NCI-H2081 treated with DMSO at 0.1 percent for 48 hours (cell line): ENCODE measurements at places on chromosomes 13 and 19.

GRCh38 chr13:101841698-101842097, 389.2 kb downstream of the ITGBL1 start:
- DNase-seq, result no peak

DNA sequence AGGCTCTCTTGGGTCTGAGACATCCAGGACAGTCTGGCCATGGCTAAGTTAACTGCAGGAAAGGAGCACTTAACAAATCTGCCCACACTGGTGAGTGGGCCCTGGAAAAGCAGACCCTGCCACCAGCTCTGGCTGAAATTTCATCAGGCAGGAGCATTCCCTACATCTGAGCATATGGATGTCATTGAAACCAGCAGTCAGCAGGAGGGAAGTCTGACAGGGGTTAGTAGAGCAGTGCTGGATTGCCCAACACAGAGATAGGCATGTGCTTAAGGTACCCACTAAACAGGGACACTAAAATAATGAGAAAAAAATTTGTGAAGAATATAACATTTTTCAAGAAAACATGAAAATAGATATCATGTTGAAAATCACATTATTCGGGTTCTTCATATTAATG, 13.6 kb upstream of the ACOD1 start:
- DNase-seq, result no peak

GRCh38 chr13:25469169-25469525, 97.4 kb downstream of the ATP8A2 start:
- no peak for DNase-seq

- DNase-seq, result no peak
Observed at GRCh38 chr19:41321600-41322270, 11.8 kb downstream of the CCDC97 start.

GRCh38 chr19:47699360-47699917, 13.8 kb upstream of the EHD2 start:
- DNase-seq, result no peak

DNA sequence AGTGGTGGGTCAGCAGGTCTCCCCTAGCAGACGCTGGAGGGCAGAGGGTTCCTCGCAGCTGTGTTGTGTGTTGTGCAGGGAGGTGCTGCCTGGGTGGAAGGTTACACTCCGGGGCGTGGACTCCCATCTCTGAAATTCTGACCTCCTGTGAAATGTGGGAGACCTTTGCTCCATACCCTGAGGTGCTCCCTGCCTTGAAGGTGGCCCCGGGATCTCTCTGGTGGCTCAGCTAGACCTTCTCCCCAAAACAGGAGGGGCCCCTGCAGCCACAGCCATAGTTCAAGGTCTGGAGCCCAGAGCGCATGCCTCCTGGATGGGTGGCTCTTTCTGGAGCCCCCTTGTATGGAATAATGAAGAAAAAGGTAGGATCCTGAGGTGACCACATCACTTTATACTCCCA, 70.2 kb downstream of the SOX1 start:
- no peak for DNase-seq

DNA sequence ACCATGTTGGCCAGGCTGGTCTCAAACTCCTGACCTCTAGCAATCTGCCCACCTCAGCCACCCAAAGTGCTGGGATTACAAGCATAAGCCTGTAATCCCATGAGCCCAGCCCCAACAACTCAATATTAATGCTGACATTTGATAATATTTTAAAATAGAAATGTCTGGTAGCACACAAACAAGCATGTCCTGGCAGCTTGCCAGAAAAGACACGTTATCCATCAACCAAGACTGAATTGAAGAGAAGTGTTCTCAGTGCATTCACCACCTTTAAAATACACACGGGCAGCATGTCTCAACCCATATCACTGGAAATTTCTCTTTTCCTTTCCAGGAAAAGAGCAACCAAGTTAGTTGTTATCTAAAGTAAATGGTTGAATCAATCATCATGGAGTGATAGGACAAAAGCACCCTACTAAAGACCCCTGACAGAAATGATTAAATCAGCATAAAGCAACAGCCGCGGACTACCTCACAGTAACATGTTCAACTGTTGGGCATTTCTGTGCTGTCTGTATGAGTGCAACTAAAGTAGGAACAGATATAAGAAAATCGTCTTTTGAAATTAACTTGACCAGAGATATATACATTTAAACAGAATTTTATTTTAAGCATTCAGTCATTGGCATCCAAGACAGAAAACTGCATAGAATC, 25.0 kb downstream of the LHFPL6 start:
- no peak for DNase-seq

DNA sequence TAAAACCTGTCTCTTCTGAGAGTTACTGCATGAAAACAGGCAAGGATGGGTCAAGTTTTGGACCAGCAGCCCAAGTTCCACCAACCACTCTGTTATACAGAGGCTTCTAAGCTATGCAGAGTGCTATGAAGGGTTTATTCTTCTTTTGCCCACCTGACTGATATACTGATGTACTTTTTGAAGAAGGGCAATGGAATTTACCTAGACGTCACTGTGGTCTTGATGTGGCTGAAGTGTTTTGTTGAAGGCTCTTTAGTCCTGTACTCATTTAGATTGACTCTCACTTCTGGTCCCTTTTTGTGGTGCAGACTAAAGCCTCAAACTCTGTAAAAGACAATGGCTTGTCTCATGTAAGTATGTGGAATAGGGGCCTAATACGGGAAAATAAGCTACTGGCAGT, 92.0 kb downstream of the DGKH start:
- no peak for DNase-seq

DNA sequence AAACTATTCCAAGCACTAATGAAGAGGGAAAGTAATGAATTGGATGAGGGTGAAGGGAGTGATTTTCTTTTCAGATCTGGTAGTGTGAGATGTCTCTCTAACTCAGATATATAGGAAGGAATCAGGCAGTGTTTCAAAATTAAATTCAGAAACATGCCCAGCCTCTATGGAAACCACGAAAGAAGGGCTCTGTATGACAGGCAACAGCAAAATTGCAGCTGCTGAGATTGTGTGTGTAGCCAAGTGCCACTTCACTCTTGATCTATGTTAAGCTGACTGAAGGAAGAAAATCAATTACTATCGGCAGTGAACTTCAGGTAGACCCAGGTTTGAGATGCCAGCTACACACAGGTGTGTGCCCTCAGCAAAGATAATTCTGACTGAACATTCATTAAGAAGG, 387.4 kb downstream of the PCDH9 start:
- no peak for DNase-seq

- DNase-seq, result no peak
Observed at GRCh38 chr19:16338470-16339360, 14.1 kb downstream of the KLF2 start.

- no peak for DNase-seq
Observed at GRCh38 chr13:22736084-22736767, 444.6 kb upstream of the SGCG start.

DNA sequence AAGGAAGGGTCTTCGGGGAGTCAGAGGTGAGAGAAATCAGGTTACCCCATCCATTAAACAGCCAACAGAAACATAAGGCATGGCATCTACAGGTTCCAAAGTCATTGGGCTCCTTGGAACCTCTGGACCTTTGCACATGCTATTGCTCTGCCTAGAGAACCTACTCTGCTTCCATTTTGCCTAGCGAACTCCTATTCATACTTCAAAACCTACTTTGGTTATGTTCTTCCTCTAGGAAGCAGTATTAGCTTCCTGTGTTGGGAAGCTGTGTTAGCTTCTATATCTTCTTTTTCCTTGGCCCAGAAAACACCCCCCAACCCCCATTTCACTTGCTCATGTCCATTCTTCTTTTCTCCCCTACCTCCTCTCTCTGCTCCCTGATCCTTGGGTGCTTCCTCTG, 39.6 kb downstream of the F2RL3 start:
- no peak for DNase-seq
